ENCODE measurements at places on chromosomes 13 and 19.

- no peak for DNase-seq
These were observed 11.2 kb downstream of the ZNF317 start for GRCh38 chr19:9151367-9151766.

DNA sequence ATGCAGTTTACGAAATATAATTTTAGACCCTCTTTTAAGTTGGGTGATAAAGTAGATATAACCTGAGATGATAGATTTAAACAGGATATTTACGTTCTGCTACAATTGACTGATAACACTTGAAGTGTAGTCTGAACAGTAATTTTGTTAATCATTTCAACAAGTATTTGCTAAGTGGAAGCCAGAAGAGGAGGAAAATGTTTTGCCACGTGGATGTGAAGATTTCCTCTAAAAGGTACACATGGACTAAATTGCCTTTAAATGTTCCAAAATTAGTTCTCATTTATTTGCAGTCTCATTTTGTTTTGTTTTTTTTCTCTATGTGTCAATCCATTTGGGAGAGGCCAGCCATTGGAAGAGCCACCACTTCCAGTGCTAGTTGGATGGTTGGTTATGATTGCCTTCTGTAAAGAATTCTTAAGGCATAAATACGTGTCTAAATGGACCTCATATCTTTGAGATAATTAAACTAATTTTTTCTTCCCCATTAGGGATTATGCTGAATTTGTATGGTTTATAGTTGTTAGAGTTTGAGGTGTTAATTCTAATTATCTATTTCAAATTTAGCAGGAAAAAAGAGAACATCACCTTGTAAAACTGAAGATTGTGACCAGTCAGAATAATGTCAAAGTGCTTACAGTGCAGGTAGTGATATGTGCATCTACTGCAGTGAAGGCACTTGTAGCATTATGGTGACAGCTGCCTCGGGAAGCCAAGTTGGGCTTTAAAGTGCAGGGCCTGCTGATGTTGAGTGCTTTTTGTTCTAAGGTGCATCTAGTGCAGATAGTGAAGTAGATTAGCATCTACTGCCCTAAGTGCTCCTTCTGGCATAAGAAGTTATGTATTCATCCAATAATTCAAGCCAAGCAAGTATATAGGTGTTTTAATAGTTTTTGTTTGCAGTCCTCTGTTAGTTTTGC is 2.8 kb downstream of the MIR17HG start:
- no peak for DNase-seq

DNA sequence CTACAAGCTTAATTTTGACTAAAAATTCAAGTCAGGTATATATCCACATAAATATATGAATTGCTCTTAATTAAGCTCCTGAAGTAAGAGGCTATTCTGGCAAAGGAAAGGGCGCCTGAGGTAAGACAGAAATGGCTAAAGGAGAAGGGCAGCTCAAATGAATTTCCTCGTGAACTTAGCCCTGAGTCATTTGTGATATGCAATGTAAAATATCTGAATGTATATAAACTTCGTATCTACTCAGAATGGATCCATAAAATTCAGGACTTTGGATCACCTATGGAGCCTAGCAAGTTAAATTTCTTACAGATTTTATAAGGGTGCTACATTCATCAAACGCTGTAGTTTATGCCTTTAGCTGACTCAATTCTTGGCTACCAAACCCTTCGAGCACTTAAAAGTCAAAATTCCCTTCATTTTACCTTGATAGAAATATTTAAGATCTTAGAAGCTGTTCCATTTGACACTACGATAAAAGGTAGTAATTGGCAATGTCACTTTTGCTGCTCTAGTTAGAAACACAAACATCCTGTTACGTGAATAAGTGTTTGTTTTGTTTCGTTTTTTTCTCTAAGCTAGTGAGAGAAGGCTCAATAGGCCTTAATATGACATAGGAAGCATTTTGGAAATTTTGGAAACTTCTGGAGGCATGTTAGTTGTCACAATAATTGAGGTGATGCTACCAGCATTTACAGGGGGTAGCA is 69.2 kb downstream of the DIAPH3 start:
- no peak for DNase-seq

- peak; percentile 94 for DNase-seq
These were observed 47.8 kb downstream of the GADD45B start for GRCh38 chr19:2523630-2524311.

DNA sequence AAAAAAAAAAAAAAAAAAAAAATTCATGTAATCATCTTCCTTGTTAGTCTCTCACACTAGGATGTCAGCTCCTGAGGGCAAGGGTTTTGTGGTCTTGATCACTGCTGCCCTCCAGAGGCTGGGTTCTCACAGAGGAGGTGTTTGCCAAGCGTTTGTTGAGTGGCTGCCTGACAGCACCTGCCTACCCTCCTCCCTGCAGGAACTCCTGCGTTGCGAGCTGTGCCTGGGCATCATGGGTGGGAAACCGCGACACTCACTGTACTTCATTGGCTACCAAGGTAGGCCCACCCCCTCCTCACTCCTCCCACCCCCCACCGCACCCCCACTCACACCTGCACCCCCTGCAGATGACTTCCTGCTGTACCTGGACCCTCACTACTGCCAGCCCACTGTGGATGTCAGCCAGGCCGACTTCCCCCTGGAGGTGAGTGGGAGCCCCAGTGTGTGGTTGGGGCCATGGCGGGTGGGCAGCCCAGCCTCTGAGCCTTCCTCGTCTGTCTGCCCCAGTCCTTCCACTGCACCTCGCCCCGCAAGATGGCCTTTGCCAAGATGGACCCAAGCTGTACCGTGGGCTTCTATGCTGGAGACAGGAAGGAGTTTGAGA is 8.1 kb downstream of the ATG4D start:
- peak; percentile 17 for DNase-seq

GRCh38 chr13:50236898-50237318 is 221.7 kb downstream of the KCNRG start:
- no peak for DNase-seq

DNA sequence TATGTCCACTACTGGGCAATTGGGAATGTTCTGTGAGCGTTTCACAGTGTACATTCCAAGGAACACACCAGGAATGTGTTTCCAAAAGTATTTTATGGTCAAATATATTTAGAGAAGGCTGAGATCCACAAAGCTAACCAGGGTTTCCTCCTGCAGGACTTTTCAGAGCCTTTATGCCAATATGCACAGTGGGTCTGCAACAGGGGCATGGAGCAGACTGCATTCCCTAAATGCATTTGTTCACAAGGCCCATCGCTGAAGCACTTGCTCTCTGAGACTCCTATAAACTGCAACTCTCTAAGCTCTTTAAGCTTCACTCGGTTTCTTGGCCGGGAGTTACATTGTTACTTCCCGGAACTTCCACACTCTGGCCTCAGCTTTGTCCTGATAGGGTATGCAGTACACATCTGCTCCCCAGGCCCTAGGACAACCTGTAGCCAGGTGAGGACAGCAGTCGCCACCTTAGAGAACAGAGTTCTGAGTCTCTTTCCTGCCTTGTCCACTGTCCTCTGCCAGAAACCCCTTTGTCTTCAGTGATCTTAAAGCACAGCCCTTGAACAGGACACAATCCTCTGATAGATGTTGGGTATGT is 33.5 kb downstream of the FBN3 start:
- DNase-seq, result no peak

GRCh38 chr13:51235186-51235585 is 13.0 kb downstream of the FAM124A start:
- DNase-seq, result no peak

DNA sequence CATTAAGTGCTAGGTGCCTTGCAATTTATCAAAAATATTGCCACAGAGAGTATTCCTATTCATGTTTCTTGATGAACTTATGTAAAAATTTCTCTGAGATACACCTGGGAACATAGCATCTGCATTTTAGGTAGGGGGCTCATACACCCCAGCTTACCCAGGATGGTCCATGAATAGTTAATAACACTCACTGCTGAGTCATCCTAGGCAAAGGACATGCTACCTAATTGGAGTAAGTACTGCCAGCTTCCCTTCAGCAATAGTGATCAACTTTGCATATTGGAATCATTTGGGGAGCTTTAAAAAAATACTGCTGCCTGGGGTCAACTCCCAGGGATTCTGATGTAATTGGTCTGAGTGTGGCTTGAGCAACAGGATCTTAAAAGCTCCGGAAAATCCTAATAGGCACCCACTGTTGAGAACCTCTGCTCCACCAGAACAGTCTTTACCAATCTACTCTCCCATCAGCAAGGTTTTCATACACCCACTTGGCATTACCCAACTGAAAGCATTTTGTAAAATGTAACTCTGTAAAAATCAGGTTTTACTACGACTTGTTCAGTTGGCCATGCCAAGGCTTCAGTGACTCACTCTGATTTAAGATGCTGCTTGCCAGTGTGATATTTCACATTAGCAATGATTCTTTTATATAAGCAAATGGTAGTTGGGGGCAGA is 67.2 kb upstream of the FNDC3A start:
- no peak for DNase-seq

GRCh38 chr19:6127716-6128335 is 7.6 kb upstream of the ACSBG2 start:
- DNase-seq, result no peak

DNA sequence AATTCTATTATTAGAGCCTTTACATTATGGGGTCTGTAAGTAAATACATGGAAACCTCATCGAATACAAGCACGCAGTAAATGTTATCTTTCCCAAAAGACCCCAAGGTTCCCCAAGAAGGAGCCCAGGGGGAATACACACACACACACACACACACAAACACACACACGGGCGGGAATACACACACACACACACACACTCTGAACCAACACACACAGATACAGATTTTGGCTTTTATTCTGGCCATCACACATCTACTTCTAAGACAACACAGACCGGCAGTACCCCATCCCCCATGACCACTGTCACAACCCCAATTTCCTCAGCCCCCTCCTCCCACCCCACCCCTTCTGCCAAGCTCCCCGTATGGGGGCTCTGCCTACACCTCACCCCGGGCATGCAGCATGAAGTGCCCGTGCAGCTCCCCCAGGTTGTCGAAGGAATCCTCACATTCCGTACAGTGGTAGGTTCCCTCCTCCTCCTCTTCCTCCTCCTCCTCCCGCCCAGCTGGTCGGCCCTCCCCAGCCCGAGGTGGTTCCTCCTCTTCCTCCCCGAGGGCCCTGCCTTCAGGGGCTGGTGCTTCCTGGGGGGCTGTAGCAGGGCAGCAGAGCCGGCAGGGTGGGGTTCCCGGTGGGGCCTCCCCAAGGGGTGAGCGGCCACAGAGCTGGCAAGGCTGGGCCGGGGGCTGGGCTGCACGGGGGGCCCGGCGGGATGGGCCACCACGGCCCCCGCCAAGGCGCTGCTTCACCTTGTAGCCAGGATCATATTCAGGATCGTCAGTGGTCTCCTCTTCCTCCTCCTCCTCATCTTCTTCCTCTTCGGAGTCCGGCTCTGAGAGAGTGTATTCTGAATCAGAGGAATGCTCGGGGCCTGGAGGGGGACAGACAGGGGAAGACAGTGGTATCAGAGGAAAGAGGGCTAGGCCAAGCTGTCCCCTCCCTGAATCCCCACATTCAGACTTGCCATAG is 4.4 kb upstream of the SRRM5 start:
- DNase-seq, result no peak

Measured in fibroblast of upper back skin (primary cell).